HS-27A (cell line): ENCODE measurements at places on chromosomes 5 and 9.

- no peak for DNase-seq
Measured at GRCh38 chr5:3999929-4000328, 404.3 kb downstream of the IRX1 start.

GRCh38 chr5:120435129-120435528, 29.0 kb upstream of the PRR16 start:
- no peak for DNase-seq

- no peak for DNase-seq
Measured at GRCh38 chr5:170552621-170553115, 48.8 kb downstream of the KCNIP1 start.

- no peak for DNase-seq
Measured at GRCh38 chr5:11300736-11301135, 539.7 kb upstream of the DAP start.

GRCh38 chr5:87872986-87873385, 395.7 kb downstream of the TMEM161B start:
- no peak for DNase-seq

- DNase-seq, result no peak
Measured at GRCh38 chr9:98024702-98025101, 31.8 kb upstream of the NANS start.

- DNase-seq, result no peak
Measured at GRCh38 chr5:53364061-53364460, 116.4 kb upstream of the FST start.

GRCh38 chr5:61320860-61321259, 11.2 kb upstream of the ZSWIM6 start:
- DNase-seq, result no peak

DNA sequence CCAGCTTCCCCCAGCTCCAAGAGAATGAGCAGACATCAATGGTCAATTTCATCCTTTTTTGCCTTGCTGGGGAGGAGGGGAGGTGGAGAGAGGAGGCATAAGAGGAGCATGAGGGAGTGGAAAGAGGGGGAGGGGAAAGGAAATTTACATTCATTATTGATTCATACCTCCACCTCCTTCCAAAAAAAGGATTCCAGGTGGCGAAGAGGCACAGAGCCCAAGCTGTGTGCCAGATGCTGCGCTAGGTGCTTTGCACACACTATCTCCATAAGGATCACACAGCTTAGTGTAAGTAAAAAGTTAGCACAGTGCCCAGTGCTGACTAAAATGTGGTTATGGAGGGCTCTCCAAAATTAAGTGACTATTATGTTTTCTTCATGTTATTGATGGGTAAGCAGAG, 11.0 kb downstream of the ASTN2 start:
- DNase-seq, result no peak

- no peak for DNase-seq
Measured at GRCh38 chr5:28275931-28276330, 1237.5 kb upstream of the CDH9 start.

GRCh38 chr5:108687595-108688200, 60.0 kb upstream of the FER start:
- no peak for DNase-seq

- no peak for DNase-seq
Measured at GRCh38 chr5:120405286-120405864, 58.7 kb upstream of the PRR16 start.

DNA sequence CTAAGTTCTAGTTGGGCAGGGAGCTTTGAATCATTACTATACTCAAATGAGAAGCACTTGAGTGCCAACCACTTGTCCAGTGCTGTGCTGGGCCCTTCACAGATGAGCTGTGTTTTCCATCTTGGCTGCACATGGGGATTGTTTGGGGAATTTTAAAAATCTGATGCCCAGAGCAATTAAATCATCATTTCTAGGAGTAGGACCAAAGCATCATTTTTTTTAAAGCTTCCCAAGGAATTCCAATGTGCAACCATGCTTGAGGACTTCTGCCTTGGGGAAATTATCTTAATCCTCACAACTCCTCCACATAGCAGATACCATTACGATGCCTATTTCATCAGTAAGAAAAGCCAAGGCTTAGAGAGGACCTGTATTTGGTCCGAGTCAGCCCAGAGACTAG, 131.4 kb downstream of the TMEM174 start:
- DNase-seq, result no peak

DNA sequence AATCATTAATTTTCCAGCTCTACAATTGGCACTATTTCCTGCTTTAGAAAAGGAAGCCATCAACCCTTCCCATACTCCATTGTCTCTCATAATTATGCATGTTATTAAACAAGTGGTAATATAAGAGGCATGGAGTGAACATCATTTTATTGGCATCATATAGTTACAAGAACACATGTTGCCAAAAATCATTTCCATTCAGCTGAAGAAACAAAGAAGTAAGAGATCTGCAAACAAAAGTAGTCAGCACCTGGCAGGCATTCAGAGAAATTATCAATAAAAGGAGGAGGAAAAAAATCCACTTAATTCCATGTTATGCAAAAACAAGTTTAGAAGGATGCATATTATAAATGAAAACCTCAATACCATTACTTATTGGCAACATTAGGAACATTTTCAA, 1208.2 kb upstream of the C9orf72 start:
- DNase-seq, result no peak

DNA sequence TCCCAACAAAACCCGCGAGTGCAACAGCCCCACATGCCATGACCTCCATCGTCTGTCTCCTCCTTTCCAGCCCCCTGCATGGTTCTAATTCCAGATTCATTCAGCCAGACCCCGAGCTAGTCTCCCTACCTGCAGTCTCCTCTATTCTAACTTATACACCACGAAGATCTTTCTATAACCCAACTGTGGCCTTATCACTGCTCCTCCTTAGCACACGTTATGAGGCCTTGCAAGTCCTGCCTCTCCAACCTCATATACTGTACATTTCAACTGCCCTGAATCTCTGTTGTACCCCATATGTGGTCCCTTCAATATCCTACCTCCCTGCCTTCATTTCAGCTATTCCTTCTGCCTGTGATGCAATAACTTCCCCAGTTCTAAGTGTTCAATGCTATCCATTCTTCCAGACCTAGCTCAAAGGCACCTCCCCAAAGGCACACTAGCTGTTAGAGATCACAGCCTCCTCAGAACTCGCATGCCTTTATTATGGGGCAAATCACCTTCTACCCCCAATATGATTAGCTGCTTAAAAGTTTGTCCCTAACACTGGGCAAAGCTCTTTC, 215.1 kb upstream of the TRIM32 start:
- no peak for DNase-seq

DNA sequence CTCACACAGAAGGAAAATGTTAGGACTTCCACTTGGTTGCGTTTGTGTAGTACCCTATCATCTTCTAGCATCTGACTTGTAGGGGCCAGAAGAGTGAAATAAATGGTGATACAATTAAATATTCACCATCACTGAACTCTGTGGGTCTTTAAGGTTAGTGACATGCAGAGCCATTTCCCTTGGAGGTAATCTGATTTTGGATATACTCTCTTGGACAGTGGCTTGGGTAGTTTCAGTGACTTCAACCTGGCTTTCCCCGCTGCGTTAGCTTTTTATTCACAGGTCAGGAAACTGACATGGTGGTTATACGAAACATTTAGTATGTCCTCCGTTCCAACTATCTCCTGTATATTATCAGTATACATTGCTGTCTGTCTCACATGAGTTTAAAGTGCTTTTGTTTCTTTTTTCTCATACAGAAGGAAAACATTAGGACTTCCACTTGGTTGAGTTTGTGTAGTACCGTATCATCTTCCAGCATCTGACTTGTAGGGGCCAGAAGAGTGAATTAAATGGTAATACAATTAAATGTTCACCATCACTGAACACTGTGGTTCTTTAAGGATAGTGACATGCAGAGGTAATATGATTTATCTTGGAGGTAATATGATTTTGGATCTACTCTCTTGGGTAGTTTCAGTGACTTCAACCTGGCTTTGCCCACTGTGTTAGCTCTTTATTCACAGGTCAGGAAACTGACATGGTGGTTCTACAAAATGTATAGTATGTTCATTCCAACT, 883.6 kb downstream of the TAF11L14 start:
- DNase-seq, result no peak

GRCh38 chr5:155150012-155150411, 136.5 kb downstream of the KIF4B start:
- no peak for DNase-seq

DNA sequence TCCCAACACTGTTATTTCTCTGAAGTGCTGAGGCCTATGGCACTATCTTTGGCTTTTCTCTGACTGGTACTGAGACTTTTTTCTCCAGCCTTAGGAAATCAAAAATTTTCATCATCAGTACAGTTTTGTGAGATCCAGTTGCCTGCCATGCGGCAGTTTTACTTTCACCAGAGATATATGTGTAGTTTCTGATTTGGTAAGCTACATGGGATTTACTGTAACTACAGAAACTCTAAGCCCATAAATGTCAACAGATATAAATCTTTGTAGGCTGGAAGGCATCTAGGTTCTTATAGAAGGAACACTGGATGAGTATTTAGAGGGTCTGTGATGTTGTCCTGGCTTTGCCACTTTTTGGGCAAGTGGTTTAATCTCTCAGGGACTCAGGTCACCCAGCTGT, 69.0 kb downstream of the DOCK2 start:
- no peak for DNase-seq
